LHCN-M2 (cell line): ENCODE measurements at places on chromosomes 16 and 17. TPM values are rescaled to one million over a fixed set of nuclear protein-coding genes. Genes with fewer than 3 reads are reported as not detected.

FAAP100 gene
- 27.2 and 31.3 TPM in 2 replicates for total RNA-seq

TEKT1 gene
- not detected in 2 replicates for total RNA-seq

KRT33B gene
- not detected in 2 replicates for total RNA-seq

FAM171A2 gene
- 9.6 and 9.7 TPM in 2 replicates for total RNA-seq

FGF11 gene
- total RNA-seq = 23.4 and 23.8 TPM in 2 replicates

PHOSPHO1 gene
- 0.13 and 0.23 TPM in 2 replicates for total RNA-seq

SLC5A2 gene
- not detected in 2 replicates for total RNA-seq

SULT1A2 gene
- not detected in 2 replicates for total RNA-seq

HOXB9 gene
- total RNA-seq = 3.6 and 5.1 TPM in 2 replicates

TERF2IP gene
- total RNA-seq = 53.2 and 60.0 TPM in 2 replicates

PDE6G gene
- total RNA-seq = not detected in 2 replicates

OR1F1 gene
- not detected in 2 replicates for total RNA-seq

NEURL4 gene
- 15.1 and 15.7 TPM in 2 replicates for total RNA-seq

DHODH gene
- total RNA-seq = 5.3 and 7.6 TPM in 2 replicates

NDEL1 gene
- total RNA-seq = 52.4 and 69.1 TPM in 2 replicates

CCL18 gene
- total RNA-seq = not detected in 2 replicates

TBC1D3K gene
- not detected in 2 replicates for total RNA-seq

TBC1D3D gene
- total RNA-seq = not detected in 2 replicates

C16orf92 gene
- total RNA-seq = not detected in 2 replicates
